ENCODE measurements at places on chromosomes 1 and 21.
A peak's percentile ranks its signal among the peaks of the same experiment; 100 is the strongest.

DNA sequence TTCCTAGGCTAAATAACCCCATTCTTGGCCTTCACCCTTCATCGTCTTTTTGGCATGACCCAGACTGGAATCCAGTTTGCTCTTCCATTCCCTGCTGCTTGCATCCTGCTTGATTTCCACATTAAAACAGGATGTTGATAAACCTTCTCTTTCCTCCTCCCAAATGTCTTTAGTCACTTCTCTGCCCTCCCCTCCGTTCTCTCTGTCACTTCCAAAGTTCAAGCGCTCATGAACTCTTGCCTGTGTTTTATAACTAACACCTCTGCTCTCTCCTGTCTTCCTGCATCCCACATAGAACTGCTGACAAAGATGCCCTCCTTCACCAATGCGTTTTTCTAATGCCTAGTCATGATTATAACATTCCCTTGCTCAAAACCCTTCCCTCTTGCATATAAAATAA lies 65.6 kb upstream of the SLC44A3 start:
- DNase-seq, result no peak

DNA sequence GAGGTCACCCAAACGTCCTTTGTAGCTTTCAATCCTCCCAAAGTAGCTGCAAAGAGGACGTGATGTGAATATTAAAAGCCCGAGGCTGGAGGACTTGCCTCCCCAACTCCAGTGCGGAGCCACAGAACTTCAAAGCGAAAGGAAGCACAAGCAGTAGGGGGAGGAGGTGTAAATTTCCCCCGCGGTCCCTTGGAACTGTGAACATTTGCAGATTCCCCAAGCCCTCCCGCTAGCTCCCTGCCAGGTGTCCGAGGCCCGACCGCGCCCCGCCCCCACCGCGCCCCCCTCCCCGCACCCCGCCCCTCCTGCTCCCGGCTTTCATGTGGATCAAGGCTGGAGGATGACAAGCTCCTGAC lies 41.5 kb upstream of the HAO2 start:
- DNase-seq, result no peak

DNA sequence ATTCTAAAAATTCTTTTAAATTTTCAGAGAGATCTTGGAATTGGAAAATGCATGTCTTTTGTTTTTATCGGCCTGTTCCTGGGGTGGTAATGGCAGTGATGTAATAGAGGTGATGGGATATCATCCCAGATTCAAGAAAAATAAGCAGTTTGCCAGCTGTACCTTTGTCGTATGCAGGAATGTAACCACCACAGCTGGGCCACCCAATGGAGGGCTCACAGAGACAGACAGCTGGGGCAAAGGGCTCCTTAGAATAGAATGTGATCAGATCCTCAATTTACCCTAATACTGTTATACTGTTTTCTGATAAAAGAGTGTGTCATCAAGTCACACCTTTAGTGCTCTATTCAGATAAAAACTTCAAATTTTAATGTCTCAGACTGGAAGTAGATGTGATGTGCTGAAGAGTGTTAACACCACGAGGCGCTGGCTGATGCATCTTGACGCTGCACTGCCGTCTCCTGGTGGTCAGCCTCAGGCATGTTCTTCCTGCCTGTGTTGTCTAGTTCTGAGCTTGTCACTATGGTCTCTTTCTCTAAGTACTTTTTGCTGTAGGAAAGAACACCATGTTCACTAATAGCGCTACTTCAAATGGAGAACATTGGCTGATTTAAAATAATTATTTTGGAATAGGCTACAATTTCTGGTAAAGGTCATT lies 78.8 kb downstream of the C1orf21 start:
- no peak for DNase-seq

DNA sequence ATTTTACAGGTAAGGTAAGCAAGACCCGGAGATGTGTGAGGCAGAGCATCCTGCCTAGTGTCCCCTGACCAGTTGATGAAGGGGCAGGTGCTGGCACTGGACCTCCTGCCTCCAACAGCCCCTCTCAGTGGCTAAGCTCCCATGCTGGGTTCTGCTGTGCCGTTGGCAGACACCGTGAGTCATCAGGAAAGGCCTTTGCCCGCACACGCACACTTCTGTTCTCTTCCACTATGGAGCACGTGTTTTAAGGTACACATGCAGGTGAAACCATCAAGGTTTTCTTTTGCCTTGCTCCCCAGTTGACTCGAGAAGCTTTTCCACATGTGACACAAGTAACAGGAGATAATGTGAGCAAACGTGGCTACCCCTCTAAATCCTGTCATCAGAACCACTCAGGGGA lies 207.9 kb downstream of the RRAGC start:
- DNase-seq, result no peak

DNA sequence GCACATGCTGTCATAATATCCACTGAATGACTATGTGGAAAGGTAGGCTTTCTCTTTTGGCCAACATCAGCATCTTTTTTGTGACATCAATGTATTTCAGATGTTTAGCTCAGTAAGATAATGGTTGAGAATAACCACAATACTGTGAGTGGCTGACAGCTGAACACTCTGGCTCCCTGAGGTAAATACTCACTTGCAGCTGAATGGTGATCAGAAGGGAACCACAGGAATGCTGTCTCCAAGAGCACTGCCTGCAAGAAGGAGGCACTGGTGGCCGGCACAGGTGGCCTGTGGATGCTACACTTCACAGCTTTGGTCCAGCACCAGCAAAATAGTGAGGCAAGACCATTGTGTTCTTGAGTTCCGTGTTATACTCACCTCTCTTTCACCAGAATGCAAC lies 118.7 kb upstream of the PPM1J start:
- DNase-seq, result no peak

DNA sequence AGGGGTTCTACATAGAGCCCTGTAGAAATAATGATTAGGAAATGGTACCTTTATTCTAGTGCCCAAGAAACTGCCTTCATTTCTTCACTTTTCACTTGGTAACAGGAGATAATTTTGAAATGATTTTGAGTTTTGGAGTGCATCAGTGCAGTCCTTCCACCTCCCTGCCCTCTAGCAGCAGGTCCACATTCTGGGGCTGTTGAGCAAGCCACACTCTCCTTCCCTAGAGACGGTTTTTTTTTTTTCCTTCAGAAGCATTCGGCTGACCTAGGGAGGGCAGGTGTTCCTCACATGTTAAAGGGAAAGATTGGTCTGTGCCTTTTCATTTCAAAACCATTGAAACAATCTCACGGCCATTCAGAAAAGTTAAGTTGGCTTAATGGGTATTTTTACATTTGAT lies 39.8 kb downstream of the SLC37A1 start:
- no peak for DNase-seq

DNA sequence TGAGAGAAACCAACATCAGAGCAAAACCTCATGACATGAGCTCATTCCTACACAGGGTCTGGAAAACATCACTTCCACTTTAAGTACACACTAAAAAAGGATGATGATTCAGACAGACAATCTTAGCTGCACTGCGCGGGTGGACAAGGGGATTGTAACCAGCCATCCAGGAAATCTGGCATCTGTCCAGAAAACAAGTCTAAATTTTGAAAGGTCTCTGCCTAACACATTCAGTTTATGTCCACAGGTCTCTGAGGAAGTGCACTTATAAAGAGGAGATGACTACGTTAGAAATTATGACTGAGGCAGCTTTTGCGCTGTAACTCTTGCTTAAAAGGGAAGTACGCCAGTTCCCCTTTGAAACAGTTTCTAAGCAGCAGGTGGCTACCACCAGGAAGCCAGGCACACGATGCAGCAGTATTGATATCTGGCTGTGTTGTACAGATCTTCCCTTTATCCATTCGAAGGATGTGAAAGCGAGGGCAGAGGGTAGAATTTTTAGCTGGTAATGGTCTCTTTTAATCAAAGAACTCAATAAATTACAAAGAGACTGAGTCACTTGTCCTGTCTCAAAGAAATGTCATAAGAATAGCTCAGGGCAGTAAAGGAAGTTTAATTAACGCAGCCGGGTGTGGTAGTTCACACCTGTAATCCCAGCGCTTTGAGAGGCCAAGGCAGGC lies 128.0 kb downstream of the SETD4 start:
- DNase-seq, result peak; percentile 20

GRCh38 chr1:85490270-85490985 lies 25.5 kb upstream of the DDAH1 start:
- DNase-seq, result no peak

DNA sequence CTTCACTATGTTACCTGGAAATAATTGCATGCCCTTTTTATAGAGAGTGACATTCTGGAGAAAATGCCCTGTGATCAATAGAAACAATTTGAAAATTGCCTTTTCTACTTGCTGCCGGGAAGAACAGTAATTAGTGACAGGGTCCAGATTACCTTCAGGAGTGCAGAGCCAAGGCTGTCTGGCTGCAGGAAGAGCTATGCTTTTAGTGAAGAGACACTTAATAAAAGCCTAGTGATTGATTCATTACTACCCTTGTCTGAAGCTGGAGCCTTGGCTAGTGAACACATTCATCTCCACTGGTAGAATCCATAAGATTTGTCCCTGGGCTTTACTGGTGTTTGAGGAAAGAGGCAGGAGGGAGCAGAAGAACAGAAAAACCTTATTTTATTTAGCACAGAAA lies 12.9 kb upstream of the DNASE2B start:
- no peak for DNase-seq

DNA sequence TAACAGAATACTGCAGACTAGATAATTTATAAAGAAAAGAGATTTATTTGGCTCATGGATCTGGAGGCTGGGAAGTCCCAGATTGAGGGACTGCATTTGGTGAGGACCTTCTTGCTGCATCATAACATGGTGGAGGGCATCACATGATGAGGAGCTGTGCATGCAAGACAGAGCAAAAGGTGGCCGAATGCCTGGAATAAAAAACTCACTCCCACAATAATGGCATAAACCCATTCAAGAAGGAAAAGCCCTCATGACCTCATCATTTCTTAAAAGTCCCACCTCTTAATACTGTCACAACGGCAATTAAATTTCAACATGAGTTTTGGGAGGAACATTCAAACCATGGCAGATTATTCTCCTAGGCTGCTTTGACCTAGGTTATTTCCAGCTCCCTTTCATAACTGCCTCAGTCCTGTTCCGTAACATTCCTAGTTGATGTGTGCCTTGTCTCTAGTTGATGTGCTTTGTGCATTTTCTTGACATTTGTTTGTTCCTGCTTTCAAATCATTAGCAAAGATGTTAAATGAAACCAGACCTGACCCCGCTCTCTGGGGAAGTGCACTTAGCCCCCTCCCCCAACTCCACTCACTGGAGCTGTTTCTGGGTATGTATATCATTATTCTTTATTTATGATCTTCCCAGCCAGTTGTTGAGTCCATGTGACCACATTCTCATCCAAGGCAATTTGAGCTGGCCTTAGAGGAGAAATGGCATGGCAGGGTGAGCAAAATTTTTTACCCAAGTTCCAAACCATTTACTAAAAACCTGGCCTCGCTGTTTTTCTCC lies 148.5 kb downstream of the GDAP2 start:
- DNase-seq, result no peak

GRCh38 chr1:114353262-114353661 lies 157.7 kb downstream of the TRIM33 start:
- DNase-seq, result no peak

DNA sequence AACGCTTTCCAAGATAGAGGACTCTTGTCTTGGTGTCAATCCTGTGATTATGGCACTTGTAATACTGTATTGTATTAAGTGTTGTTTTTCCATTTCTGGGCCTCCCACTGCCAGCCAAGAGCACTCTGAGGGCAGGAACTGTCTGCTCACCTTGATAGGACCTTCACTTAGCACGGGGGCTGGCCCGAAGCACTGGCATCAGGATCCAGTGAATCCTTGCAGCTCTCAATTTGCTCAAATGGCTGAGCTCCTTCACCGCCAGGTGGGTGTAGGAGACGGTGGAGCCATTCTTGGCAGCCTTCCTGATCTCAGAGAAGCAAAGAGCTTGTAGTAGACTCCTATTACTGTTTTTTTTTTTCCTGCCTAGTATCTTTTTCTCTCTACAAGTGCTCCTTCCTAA lies 17.7 kb downstream of the MECR start:
- no peak for DNase-seq

- peak; percentile 70 for DNase-seq
Measured at GRCh38 chr1:31422505-31423319, 9.7 kb downstream of the SERINC2 start.

DNA sequence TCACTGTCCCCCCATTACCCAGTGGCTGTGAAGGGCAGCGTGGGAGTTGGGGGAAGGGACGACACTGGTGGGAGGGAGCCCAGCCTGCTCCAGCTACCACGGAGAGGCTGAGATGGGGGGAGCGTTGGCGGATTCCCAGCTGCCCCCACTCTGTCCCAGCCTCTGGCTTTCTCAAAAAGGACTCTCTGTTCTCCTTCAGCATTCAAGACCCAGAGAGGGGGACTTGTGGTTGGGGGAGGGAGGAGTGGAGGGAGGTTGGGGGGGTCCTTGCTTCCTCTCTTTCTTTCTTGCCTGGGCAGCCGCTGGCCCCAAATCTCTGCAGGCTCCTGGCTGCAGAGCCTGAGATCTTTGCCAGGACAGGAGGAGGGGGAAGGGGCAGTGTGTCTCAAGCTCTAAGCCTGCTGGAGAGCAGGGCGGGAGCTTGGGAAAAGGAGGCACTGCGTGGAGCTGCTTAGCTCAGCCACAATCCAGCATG lies 2.2 kb downstream of the ATP1A2 start:
- no peak for DNase-seq

All from activated CD4-positive, alpha-beta T cell treated with anti-CD3 and anti-CD28 coated beads, Interleukin-2, amount 50 U/mL, for 16 hours (primary cell).